RPMI7951 (cell line): ENCODE measurements at places on chromosomes 13 and 19.

GRCh38 chr13:93108111-93108601 is 118.5 kb upstream of the GPC6 start:
- no peak for DNase-seq

GRCh38 chr13:110714797-110715394 is 1.4 kb downstream of the ING1 start:
- DNase-seq = no peak

DNA sequence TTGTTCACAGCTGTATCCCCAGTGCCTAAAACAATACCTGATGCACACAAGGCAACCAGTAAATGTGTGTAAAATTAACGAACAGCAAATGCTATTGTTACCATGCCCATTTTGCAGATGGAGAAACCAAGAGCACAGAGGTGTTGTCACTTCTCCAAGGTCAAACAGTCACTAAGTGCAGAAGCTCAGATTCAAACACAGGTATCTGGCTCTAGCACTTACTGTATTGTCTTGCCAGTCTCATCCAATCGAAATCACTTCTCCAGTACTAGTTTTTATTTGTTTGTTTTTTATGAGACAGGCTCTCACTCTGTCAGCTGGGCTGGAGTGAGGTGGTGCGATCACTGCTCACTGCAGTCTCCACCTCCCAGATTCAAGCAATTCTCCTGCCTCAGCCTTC is 13.7 kb downstream of the PLD3 start:
- no peak for DNase-seq

- DNase-seq = peak; percentile 58
These were observed 27.4 kb upstream of the SCEL start for GRCh38 chr13:77507931-77508776.

DNA sequence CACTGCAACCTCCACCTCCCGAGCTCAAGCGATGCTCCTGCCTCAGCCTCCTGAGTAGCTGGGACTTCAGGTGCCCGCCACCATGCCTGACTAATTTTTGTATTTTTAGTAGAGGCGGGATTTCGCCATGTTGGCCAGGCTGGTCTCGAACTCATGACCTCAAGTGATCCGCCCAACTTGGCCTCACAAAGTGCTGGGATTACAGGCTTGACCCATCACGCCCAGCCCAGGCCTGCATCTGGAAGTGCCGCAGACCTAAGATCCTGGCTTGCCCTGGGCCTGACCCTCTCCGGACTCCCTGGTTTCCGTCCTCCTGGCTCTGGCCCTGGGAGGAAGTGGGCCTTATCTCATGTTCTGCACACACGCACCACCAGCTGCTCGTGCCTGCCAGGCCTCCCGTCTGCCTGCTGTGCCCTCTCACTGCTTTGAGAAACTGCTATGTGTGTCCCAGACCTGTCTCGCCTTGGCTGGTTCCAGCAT is 4.7 kb upstream of the PTGIR start:
- DNase-seq = peak; percentile 16
